ENCODE measurements at places on chromosomes 11 and 22. TPM values are rescaled to one million over a fixed set of nuclear protein-coding genes. Genes with fewer than 3 reads are reported as not detected.

DNA sequence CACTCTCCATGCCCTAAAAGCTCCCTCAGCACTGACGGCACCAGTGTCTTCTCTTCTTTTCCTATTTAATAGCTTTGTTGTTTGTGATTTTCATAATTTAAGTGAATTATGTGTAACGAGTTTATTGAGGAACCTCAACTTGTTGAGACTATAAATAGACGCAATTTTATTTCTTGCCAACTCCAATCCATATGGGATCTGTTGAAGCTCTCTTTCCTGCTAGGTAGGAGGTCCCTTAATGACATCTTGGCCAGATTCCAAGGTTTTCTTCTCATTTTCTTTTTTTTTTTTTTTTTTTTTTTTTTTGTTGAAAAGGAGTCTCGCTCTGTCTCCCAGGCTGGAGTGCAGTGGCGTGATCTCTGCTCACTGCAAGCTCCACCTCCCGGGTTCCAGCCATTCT lies 14.2 kb downstream of the RTL6 start:
- DNase-seq, result no peak

GRCh38 chr11:34395916-34396550 lies 38.2 kb upstream of the ABTB2 start:
- no peak for DNase-seq

SH3BP1 gene
- 37.7 TPM for total RNA-seq

DNA sequence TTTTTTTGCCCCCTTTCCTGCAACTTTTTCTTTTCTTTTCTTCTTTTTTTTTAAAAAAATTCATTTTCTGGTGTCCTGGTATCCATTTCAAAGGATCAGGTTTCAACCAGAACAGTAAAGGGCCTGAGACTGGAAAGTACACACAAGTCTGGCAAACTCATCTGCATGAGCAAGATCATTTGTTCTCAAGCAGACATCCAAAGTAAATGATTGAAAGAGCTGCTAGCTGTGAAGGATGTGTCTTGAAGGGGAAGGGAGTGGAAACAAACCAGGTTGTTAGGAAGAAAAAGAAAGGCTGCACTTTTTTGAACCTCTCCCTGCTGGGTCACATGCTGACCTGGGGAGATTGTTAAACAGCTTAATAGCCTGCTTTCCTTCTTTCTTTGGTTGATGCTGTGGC lies 5.3 kb downstream of the YAP1 start:
- peak; percentile 74 for DNase-seq

FXYD2 gene
- total RNA-seq, result 1.8 TPM

DNA sequence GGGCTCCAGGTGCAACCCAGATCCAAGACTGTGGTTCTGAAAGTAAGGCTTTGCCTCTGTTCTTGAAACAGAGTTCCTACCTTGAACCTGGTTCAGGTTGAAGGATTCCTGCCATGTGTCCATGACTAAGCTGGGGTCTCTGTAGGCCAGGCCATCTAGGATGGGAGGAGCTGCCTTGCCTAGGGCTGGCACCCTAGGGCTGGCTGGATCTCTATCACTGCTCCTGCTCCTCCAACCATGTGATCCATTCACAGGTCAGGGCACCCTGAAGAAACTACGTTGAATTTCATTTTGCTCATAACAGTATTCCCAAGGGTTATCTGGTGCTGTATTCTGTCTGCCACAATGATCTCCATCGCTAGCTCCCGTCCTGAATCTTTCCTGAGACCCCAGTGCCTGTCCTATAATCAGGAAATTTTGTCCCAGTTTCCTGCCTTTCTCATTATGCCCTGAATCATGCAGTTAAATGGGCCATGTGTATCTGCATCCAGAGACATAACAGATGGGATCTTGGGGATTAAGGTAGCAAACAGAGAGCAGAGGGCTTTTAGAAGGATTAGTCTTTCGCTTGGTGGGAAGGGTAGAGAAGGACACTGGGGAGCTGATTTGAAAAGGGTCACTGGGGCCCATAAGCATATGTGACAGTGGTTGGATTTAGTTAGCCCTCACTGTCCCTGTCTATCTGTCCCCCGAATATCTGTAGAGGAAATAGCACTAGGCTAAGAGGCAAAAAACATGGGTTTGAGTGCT lies 98.2 kb upstream of the MTMR2 start:
- no peak for DNase-seq

DNA sequence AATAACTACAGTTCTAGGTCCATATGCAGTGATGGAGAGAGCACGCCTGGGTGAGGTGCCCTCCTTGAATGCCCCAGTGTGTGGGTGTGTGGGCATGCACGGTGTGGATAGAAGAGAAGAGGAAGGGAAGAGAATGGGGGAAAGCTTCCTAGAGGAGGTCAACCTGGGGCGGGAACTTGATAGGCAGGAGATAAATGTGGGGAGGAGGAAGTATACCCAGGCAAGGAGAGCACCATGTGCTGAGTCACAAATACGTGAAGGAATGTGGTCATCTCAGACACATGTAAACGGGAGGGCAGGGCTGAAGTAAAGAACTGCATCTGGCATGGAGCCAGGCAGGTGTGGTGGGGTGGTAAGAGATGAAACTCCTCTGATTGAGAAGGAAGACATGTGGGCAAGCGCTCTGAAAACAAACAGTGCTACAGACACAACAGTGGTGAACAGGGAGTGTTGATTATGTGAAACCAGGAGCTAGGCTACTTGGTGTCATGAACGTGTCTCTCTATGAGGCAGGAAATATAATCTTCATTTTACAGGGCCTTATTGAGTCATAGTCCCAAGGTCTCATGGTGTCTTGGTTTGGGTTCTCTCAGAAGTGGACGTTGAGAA lies 61.5 kb upstream of the EED start:
- no peak for DNase-seq

AHNAK gene
- total RNA-seq, result 165 TPM

DNA sequence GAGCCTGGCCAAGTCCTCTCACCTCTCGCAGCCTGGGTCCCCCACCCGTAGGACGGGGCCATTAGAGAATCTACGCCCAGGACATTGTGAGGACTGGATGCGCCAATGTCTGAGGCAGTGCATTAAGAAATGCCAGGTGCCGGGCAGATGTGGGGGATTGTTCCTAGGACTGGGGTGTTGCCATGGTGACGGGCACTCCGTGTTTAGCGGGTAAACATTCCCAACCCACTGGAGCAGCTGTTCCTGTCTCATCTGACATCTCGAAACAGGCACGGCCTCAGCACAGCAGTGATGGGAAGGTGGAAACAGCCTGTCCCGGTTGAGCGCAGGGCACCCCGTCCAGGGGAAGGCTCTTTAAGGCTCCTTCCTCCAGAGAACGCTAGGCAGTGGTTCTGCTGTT lies 99.6 kb upstream of the RTL6 start:
- DNase-seq, result no peak

DNA sequence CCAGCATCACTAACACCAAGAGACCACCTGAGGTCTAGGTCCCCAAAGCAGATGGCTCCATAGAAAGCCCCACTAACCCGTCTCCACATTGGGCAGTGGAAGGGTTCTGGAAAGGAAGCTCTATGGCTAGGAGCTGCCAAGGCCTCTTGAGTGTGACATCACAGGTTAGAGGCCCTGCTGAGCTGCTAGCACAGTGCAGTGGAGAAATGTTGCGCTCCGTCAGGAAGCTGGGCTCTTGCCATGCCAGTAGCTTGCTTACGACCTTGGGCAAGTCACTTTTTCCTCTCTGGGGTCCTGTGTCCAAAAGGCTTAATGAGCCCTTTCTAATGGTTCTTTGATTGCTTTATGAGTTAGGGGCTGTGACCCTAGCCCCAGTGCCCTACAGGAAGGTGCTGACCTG lies 10.6 kb downstream of the PIK3IP1 start:
- DNase-seq, result no peak

Data from endodermal cell (in vitro differentiated cells).